CD8-positive, alpha-beta memory T cell (primary cell): ENCODE measurements at places on chromosomes 5 and 9. TPM values are rescaled to one million over a fixed set of nuclear protein-coding genes. Genes with fewer than 3 reads are reported as not detected.

Gene TNFSF8
- 72.6 TPM for total RNA-seq

Gene ENTPD2
- not detected for total RNA-seq

Gene AJM1
- total RNA-seq = 3.2 TPM

Gene COL23A1
- 0.28 TPM for total RNA-seq

Gene F12
- total RNA-seq = 9.2 TPM

Gene EDIL3
- total RNA-seq = not detected

Gene MTAP
- total RNA-seq = 77.4 TPM

Gene OLFM1
- total RNA-seq = not detected

Gene TAF11L10
- total RNA-seq = not detected

Gene LCN15
- total RNA-seq = not detected

Gene FBXL7
- total RNA-seq = not detected

Gene SH3RF2
- total RNA-seq = not detected

Gene CCDC127
- 7.2 TPM for total RNA-seq

Gene SLC36A2
- not detected for total RNA-seq

Gene RNF44
- total RNA-seq = 56.8 TPM

Gene TUSC1
- not detected for total RNA-seq

Gene CDH6
- not detected for total RNA-seq

Gene SPINK6
- total RNA-seq = not detected

Gene HTR4
- not detected for total RNA-seq

Gene GAPT
- not detected for total RNA-seq

Gene GMCL2
- total RNA-seq = not detected

Gene OR1Q1
- not detected for total RNA-seq

Gene IL5
- 83.0 TPM for total RNA-seq

Gene IL13
- total RNA-seq = 69.0 TPM

Gene SLC26A2
- 10.2 TPM for total RNA-seq

Gene SURF1
- total RNA-seq = 37.8 TPM

Gene TSSK1B
- total RNA-seq = not detected

Gene PCDHGA10
- 0.16 TPM for total RNA-seq

Gene KCNV2
- not detected for total RNA-seq
